Foreskin fibroblast (primary cell): ENCODE measurements at places on chromosomes 12 and 14.

DNA sequence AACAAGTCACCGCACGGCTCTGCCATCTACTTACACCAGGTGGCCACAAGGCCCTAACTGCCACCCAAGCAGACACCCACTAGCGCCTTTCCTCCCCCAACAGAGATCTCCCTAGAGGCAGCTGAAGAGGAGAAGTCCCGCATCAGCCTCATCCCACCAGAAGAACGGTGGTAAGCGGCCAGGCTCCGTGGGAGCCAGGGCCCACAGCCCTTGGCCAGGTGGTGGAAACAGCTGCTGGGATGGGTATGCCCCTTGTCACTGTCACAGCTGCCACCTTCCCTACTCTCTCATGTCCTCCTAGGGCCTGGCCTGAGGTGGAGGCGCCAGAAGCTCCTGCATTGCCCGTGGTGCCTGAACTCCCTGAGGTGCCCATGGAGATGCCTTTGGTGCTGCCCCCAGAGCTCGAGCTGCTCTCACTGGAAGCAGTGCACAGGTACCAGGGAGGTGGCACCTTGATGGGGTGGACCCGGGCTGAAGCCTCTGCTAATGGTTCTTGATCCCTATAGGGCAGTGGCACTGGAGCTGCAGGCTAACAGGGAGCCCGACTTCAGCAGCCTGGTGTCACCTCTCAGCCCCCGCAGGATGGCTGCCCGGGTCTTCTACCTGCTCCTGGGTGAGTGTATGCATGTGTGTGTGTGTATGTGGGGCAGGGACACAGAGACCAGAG, 7.5 kb downstream of the REC8 start:
- no peak for DNase-seq

DNA sequence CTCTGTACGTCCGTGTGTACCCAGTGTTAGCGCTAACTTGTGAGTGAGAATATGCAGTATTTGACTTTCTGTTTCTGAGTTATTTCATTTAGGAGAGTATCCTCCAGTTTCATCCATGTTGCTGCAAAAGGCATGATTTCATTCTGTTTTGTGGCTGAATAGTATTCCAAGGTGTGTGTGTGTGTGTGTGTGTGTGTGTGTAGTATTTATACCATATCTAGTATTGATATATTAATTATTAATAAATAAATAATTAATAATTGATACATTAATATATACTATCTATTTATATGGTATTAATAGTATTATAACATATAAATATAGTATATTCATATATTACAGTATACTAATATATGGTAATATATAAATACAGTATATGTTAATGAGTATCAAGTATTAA, 101.8 kb upstream of the CCND2 start:
- DNase-seq: no peak

DNA sequence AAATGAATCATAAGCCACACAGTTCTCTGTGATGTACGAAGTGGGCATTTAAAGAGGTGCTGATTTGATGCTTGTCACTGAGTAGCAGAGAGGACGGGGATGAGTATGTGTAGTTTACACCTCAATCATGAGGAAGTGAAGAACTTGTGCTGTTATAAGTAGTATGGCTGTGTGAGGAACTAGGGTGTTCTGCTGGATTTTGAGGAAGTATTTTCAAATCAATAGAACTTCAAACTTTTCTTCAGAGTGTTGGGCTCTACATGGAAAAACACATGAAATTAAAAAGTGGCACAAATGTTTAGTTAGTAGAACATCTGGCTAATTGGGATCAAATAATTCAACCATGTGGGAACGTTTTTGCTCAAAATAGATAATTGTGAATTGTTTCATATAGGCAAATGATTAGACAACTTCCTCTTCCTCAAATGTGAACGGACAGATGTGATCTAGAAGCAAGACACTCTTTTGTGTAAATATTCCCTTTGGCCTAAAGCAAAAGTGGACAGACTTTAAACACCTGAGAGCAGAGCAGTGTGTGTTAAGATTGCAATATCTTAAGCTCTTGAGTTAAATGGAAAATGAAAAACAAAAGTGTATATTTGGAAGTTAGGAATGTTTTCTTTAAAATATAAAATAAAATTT, 168.5 kb downstream of the NAV3 start:
- DNase-seq: no peak

GRCh38 chr12:111111681-111112080, 191.3 kb upstream of the MYL2 start:
- DNase-seq: no peak

- no peak for DNase-seq
These were observed 6.4 kb downstream of the AVPR1A start for GRCh38 chr12:63144556-63144955.

- DNase-seq: peak; percentile 52
These were observed at the start of gene ZNF705A for GRCh38 chr12:8156845-8157244. Gene ZNF705A (plus strand): TSS chr12:8157015. CDS start chr12:8172626, 15,611 bp downstream.

- DNase-seq: peak; percentile 92
These were observed 10.4 kb downstream of the BEST3 start for GRCh38 chr12:69688471-69689427.

DNA sequence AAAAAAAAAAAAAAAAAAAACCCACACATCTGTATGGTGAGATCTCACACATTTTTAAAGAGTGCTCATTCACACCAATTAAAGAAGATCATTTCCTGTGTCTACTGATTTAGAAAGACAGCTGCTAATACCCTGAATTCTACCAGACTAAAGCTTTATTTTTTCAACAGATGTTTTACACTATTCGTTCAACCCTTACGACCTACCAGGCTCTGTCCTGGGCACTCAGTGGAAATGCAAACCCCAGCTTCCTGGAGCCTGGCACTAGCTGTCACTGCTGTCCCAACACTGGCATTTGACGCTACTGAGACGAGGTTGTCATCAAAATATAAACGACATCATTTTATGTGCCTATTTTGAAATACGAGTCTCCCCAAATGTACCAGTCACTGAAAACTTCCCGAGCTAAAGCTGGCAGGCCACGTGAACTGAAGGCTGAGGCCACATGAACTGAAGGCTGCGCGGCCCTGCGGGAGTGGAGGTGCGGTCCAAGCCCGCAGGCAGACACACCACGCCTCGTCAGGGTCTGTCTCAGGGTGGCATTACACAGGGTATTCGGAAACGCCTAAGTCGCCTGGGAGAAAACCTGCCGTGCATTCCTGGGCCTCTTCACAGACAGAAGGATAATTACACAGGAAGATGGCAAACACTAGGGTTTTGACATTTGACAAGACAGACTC, 27.2 kb downstream of the SLC15A4 start:
- DNase-seq: no peak

- DNase-seq: no peak
These were observed 696 bp downstream of the RPL36AL start for GRCh38 chr14:49619730-49620129.

GRCh38 chr12:62800707-62801400, 134.1 kb downstream of the PPM1H start:
- DNase-seq: peak; percentile 49

- DNase-seq: no peak
These were observed 3.6 kb downstream of the SSTR1 start for GRCh38 chr14:38211255-38211735.

DNA sequence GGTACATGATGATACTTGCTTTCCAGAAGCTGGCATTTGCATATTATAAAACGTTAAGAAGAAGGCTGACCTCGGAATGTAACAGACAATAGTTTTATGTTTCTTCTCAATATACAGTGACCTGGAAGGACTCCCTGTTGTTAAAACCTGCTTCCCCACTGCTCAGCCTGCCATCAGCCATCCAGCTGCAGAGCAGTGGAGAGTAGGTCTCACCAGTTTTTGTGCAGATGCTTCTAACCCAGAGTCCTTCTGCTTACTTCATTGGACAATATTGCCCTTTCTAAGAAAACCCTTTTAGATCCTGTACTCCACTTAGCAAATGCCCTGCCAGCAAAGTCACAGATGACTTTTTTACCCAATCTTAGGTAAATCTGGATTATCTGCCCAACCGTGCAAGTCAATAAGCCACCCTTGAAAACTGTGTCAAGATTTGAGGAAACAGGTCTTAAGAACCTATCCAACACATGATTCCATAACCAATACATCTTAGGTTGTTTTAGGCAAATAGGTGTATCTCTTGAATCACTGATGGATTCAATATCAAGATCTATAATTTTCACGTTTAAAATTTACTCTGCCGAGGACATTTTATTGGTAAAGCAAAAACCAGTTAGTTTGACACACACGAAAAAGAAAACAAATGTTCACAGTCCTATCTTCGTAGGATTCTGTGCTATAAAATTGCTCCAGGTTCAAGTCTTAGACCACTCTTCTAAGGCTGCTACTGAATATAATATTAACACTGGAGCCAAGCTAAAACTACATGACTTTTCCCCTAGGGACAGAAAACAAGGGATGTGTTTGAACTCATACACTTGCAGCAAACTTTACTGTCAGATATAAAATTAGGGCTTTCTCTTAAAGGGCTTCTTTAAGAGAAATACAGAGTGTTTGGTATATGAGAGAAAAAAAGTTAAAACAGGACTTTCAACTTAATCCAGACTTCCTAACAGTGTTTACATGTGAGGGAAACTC, 5.7 kb downstream of the PHLDA1 start:
- peak; percentile 85 for DNase-seq

GRCh38 chr14:96285667-96286066, 29.7 kb downstream of the BDKRB1 start:
- DNase-seq: peak; percentile 56

DNA sequence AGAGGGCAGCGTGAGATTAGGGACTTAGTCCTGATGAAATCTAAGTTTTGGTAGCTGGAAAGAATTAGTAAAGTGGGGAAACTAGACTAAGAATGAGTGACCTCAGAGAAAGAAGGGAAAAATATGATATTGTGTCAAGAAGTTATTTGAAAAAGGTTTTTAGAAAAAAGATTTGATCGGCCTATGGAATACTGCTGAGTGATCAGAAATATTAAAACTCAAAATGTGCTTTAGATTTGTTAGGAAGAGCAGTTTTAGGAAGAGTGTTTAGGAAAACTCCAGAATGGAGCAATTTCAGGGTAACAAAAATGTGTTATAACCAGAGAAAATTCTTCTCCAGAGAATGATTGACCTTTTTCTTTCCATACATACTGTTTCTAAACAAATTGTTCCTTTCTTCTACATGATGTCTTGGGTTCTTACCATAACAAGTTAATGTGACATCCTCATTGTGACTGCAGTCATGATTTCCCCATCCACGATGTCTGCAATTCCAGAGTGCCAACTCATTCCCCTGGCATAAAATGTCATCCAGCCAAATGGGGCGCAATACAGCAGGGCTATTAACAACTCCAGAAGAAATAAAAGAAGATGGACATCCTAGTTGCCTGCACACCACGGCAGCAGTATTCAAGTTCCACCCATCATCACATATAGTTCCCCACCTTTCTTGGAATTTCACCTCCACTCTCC, 11.8 kb downstream of the CD163L1 start:
- peak; percentile 62 for DNase-seq

DNA sequence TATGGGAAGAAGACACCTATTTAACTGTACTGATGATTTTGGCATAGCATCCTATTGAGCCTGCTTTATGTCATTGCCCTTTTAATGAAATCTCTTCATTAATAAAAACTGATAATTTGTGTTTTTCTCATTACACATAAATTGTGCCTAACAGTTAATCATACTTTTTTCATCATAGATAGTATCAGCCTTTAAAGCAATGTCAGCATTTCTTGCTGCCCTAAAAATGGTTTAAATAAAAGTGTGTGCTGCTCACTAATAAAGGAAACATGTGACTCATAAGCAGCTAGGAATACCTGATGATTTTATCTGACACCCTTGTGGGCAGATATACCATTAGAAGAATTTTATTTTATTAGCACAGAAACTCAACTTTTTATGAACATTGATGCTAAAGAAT, 26.7 kb downstream of the TBK1 start:
- DNase-seq: no peak

DNA sequence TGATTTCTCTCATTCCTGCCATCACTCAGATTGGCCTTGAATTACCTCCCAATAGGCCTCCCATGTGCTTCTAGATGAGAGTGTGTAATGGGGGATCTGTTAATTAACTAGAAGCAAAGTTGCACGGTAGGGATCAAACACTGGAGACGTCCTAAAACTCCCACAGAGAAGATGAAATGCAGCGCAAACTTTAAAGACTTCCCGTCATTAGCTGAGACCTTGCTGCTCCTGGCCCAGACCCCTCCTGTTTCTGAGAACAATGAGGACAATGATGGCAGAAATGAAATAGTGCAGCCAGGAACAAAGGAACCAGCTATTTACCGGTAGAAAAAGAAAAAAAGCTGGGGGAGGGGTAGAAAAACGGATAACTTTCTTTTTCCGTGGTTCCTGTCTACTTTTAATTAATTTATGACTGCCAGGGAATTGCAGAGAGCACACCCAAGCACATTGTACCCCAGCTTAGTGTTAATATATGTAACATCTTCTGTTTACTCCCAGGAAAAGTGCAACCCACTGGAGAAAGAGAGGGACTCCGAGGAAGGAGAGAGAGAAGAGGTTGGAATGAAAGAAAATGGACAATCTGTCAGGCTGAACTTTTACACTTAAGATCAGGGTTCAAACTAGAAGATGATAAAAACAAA, 280.7 kb upstream of the SOX5 start:
- DNase-seq: no peak

DNA sequence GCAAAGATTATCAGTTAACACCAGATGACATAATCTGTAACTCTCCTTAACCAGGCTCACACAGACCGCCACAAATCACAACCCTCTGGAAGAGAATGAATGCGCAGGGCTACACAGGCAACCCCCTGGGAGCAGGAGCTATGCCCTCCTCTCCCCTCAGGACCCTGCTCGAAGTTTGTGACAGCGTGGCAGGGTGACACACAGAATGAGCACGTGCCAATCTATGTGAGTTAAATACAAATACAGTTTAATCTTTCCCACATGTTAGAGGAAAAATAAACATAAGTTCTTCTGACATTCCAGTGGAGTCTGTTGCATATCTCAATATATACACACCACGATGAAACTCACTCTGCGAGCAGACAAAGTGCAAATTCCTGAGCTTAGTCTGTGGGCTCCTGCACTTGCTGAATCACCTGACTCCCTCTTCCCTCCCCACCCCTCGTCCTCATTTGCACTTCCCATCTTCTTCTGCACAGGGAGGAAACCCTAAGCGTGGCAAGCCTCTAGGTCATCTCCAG, 37.6 kb downstream of the BCAT1 start:
- DNase-seq: peak; percentile 84

- DNase-seq: no peak
These were observed 108.4 kb downstream of the MON2 start for GRCh38 chr12:62575036-62575435.

GRCh38 chr12:124893792-124894516, 20.5 kb downstream of the UBC start:
- no peak for DNase-seq

DNA sequence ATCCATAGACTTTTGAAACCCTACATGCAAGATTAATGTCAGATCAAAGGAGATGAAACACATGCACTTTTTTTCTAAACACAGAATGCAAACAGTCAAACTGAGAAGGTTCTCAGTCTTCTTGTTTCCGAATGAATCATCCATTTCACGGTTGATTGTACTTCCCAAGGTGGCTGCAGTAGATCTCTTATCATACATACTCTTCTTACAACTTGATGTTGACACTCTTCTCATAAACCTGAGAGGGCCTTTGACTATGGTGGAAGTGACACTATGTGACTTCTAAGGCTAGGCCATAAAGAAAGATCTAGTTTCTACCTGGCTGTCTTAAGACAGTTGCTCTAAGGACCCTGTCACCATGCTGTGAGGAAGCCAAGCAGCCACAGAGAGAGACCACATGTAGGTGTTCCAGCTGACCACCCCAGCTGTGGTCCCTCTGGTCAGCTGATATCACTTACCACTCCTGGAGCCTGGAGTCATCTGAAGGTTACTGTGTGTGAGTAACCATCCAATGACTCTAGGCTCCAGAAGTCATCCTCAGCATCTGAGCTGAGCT, 67.2 kb upstream of the HMGA2 start:
- DNase-seq: peak; percentile 23
